ENCODE measurements at places on chromosomes 2 and 18. TPM values are rescaled to one million over a fixed set of nuclear protein-coding genes. Genes with fewer than 3 reads are reported as not detected.

CHRNA1 gene
- 0.32 TPM for total RNA-seq

ANKRD62 gene
- total RNA-seq, result not detected

ST3GAL5 gene
- total RNA-seq, result 27.6 TPM

PLEKHM3 gene
- 10.6 TPM for total RNA-seq
